Stimulated activated CD8-positive, alpha-beta memory T cell treated with anti-CD3 and anti-CD28 coated beads, Interleukin-4, amount 100 ng/mL, for 1 hour (primary cell): ENCODE measurements at places on chromosomes 7 and 10.

DNA sequence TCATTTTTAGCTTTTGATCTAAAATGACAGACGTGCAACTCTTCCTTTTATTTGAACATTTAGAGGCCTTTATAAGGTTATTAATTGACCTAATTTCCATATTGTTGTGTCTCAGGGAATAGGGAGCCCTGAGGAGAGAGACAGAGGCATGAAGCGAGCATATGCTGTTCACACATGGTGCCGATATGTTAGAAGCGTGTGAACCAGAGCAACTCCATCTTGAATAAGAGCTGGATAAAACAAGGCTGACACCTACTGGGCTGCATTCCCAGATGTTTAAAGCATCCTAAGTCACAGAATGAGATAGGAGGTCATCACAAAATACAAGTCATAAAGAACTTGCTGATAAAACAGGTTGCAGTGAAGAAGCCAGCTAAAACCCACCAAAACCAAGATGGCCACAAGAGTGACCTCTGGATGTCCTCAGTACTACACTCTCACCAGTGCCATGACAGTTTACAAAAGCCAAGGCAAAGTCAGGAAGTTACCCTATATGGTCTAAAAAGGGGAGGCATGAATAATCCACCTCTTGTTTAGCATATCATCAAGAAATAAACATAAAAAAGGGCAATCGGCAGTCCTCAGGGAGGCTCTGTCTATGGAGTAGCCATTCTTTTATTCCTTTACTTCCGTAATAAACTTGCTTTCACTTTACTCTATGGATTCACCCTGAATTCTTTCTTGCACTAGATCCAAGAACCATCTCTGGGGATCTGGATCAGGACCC, 80.1 kb downstream of the SEC61G start:
- no peak for DNase-seq

- DNase-seq, result peak; percentile 78
Measured at GRCh38 chr10:44932517-44933450, 21.6 kb downstream of the TMEM72 start.

DNA sequence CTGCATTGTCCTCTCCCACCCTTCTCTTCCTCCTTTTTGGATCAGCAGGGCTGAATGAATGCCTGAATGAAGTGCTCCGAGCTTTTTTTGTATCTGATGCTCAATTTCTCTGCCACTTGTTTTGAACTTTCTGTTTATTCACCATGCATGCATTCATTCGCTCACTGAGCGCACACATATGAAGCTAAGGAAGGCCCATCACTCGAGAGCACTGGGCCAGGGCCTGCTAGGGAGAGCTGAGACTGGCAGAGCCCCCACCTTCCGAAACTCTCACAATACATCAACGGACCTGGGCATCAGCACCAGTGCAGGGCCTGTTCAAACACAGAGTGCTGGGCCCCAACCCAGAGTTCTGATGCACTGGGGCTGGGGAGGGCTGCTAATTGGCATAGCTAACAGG, 45.7 kb downstream of the RPS24 start:
- DNase-seq, result no peak

DNA sequence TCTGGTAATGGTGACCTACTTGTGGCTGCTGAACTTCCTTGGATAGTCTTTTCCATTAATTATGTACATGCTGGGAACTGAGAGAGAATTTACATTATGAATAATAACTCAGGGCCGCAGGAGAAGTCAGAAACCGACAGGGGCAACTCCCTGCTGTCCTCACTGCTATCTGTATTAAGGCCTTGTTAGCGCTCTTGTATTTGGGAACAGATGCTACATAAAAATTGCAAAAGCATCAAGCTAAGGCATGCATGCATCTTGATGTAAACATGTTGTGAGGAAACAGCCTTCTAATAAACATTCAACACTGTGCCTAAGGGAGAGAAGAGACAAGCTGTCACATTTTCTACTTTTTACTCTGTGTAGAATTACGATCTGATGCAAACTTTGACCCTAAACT, 158.4 kb downstream of the PARD3 start:
- DNase-seq, result no peak

DNA sequence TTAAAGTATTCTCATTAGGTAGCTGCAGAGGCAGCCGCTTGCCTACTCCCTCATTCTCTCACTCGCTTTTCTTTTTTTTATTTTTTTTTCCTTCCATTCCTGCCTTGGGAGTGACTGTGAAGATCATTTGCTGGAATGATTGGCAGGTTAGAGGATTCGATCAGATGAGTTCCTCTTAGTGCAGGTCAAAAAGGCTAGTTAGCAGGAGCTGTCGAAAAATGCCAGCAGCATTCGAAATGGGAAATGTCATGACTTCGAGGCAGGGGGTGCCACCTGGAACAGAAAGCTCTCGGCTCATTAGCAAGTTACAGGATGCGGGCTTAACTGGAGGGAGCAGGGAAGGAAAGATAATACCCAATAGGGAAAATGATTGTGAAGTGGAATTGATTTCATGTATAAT, 137.5 kb upstream of the FZD1 start:
- no peak for DNase-seq

DNA sequence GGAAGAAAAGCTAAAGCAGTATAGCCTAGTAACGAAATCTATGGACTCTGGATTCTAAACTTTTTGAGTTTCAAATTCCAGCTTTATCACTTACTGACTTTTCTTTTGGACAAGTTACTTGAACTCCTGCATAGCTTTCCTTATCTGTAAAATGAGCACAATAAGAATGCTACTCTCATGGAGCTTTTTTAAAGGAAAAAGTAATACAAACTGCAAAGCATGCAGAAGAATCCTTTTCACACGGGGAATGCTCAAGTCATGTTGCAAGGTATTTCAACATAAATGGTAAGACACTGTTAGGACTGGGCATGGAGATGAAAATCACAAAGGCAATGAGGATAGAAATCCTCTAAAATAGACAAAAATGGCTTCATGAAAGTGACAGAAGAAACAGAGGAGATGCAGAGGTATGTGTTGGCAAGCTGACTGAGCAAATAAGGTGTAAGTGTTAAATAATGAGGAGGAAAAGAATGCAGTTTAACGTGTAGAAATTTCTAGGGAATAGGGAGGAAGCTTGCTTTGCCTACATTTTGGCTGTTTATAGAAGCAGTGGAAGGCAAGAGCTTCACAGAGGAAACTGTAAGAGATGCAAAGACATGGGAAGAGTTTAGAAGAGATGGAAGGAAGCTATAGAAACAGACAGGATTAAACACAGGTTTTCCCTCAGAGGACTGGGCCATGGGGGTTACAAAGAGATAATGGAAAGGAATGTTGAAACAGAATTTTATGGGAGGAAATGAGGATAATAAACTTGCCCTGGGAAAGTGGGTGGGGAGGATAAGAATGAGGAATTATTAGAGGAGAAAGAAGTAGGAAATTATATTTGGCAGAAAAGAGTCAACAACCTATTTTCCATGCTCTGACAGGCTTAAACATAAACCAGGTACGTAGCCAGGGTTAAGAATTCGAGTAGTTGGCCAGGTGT, 28.8 kb upstream of the SNX13 start:
- no peak for DNase-seq

GRCh38 chr10:1243486-1244234, 187.5 kb downstream of the WDR37 start:
- DNase-seq, result no peak

DNA sequence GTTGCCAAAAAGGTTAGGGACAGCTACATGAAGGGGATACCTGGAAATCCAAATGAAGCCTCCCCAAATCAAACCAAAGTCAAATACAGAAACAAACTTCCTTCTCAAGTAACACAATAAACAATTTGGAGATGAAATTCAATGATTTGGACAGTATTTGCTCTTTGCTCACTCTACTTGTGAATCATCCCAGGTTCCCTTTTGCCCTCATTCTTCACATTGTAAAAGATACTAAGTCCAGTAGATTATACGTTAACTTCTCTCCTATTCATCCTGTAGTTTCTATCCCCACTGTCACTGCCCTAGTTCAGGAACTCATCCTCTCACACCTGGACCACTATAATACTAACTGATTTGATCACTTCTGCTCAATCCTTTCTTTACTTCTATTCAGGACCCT, 28.3 kb downstream of the FZD1 start:
- DNase-seq, result no peak

DNA sequence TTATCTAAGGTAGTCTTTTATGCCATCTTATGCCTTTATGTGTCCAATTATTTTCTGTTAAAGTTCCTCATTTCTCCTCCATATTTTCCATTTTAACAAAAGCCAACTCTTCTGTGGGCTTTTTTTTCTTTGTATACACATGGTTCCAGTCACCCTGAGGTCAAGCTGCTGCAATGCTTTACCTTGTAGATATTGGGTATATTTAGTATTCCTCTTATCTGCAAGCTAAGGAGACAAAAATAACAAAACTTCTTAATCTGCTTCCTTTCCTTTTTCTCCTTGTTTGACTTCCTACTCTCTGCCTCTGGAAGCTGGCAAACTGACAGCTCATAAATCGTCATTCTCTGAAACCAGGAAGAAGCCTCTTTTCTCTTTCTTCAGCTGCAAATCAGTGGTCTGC, 885.0 kb upstream of the LRRN3 start:
- DNase-seq, result no peak

DNA sequence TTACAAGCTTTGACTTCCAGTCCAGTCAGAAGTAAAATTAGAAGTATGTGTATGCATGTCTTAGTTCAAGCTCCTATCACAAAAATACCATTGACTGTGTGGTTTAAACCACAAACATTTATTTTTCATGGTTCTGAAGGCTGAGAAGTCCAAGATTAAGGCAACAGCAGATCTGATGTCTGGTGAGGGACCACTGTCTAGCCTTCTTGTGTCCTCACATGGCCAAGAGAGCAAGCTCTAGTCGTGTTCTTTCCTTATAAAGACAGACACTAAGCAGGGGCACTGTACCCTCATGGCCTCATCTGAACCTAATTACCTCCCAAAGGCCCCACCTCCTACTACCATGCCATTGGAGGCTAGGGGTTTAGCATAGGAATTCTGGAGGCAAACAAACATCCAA, 41.3 kb upstream of the ARL4A start:
- no peak for DNase-seq

- no peak for DNase-seq
Measured at GRCh38 chr10:44323838-44324237, 61.1 kb downstream of the CXCL12 start.

GRCh38 chr7:128431221-128431620, 21.4 kb upstream of the IMPDH1 start:
- DNase-seq, result no peak

DNA sequence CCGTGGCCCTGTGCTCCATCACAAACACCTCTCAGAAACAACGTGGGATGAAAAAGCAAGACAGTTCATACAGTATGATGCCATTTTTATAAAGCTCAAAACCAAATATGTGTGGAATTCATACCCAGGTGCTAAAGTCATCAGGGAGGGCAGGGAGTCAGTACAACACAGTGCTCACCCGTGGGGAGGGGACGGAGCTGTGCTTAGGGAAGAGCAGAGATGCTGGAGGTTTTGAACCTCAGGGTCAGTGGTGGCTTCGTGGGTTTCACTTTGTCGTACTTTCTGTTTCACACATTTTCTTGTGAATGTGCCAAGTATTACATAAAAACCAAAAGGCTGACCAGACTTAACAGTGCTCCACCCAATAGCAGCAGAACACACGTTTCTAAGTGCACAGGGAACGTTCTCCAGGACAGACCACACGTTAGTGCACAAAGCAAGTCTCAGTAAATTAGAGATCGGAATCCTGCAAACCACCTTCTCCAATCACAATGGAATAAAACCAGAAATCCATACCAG, 21.2 kb downstream of the ZMIZ2 start:
- no peak for DNase-seq

DNA sequence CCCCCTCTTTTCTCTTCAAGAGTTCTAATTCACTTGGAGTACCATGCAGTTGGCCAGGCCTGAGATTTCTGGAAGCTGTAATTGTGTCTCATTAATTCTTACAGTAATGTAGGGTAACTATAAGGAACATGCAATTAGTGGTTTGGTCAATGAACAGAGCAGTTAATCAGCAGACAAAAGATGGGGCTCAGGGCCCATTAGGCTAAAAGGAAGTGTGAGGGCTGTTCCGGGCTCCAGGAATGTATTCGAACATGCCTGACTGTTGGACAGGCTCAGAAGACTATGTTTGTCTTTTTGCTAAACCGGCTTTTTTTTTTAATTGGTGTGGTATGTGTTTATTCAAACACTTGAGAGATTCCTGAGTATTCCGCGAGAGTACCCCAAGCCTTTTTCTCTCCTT, 42.5 kb upstream of the FZD8 start:
- DNase-seq, result no peak

GRCh38 chr10:124351481-124352220, 67.1 kb downstream of the OAT start:
- no peak for DNase-seq

GRCh38 chr10:124307591-124307990, 111.1 kb downstream of the OAT start:
- no peak for DNase-seq
